Effector memory CD8-positive, alpha-beta T cell (primary cell): ENCODE measurements at places on chromosomes 4 and X.

GRCh38 chr4:81136161-81136905 is 78.7 kb downstream of the PRKG2 start:
- no peak for DNase-seq

DNA sequence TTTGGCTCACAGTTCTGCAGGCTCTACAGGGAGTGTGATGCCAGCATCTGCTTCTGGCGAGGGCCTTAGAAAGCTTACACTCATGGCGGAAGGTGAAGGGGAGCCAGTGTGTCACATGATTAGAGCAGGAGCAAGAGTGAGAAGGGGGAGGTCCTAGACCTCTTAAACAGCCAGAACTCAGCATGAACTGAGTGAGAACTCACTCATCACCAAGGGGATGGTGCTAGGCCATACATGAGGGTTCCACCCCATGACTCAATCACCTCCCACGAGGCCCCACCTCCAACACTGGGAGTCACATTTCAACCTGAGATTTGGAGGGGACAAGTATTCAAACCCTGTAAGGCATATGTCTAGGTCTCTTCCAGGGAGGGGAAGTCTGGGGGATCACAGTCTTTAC is 33.4 kb downstream of the SPRY1 start:
- DNase-seq: no peak

GRCh38 chr4:18923496-18924161 is 902.1 kb upstream of the LCORL start:
- no peak for DNase-seq

DNA sequence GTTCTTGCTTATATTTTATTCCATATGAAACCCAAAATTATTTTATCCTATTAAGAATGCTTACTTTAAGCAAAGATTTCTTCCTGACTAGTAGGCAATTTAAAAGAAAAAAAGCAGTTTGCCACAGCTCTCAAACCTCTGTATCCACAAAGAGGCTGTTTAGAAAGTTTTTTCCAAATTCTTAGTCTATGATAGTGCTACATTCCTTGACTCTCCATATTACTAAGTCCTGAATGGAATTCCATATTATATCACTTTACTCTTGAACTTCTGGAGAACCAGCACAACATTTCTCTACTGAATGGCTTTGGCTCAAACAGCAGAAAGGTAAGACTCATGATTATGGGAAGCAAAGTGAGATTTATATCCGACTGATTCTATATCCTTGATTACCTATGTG is 8.3 kb downstream of the SLC10A6 start:
- DNase-seq: no peak

DNA sequence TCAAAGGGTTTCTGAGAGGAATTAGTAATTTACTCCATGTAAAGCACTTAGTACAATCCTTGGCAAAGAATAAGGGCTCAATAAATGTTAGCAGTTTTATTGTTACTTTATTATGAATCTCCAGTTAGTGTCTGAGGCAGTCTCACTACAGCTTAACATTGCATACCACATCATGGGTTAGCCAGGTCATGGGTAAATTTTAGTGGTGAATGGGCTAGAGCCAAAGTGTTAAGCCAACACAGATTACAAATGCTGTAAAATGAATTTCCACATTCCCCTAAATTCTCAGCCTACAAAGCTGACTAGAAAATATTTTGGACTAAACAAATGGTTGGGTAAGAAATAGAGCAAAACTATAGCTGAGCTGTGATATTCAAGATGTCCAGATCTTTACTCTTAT is 72.4 kb downstream of the NRK start:
- no peak for DNase-seq

- DNase-seq: no peak
Observed at GRCh38 chrX:68432648-68433047, 647 bp downstream of the OPHN1 start.

- no peak for DNase-seq
Observed at GRCh38 chrX:49129427-49129826, 5.9 kb upstream of the GPKOW start.

- DNase-seq: no peak
Observed at GRCh38 chrX:128106630-128107029, 54.4 kb upstream of the ACTRT1 start.

- no peak for DNase-seq
Observed at GRCh38 chr4:183397741-183398297, 46.6 kb upstream of the CDKN2AIP start.

DNA sequence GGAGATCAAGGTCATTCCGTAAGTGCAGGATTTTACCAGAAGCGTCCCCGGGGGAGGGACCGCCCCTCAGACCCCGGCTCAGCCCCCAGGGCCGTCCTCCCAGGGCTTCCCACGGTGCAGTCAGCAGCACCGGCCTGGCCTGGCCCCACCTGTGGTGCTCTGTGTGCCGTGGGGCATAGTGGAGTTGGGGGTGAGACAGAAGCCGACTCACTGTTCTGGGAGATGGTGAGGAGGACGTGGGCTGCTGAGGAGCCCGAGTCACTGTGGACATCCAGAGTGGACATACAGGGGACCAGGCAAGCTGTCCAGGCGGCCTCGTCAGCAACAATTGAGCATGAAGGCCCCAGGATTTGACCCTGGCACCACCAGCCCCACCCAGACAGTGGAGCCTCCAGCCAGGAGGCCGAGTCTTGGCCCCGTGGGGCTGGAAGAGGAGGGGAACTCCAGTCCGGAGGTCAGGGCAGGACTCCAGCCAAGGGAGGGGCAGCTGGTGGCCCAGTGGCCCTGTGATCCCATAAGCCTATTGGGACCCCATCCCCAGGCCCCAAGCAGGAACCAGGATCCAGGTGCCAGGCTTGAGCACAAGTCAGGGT is 19.1 kb downstream of the ATP5ME start:
- no peak for DNase-seq

GRCh38 chr4:149645790-149646189 is 169.9 kb downstream of the IQCM start:
- no peak for DNase-seq

- no peak for DNase-seq
Observed at GRCh38 chr4:57291911-57292310, 181.7 kb upstream of the IGFBP7 start.

DNA sequence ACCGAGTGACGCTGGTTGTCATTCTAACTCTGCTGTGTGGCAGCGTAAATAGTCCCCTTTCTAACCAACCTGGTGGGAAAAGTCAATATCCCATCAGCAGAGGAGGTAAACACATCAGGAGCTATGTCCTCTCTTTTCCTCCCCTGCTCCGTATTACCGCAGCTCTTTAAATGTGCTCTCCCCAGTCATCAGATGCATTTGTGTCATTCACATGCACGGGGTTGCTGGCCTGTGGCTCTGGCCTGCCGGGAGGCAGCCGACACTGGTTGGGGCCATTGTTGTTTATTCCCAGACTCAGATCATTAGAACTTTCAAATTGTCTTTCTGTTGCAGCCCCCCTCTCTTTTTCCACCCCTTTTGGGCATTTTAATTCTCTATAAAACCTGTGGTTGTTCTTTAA is 21.9 kb downstream of the ARX start:
- DNase-seq: no peak

DNA sequence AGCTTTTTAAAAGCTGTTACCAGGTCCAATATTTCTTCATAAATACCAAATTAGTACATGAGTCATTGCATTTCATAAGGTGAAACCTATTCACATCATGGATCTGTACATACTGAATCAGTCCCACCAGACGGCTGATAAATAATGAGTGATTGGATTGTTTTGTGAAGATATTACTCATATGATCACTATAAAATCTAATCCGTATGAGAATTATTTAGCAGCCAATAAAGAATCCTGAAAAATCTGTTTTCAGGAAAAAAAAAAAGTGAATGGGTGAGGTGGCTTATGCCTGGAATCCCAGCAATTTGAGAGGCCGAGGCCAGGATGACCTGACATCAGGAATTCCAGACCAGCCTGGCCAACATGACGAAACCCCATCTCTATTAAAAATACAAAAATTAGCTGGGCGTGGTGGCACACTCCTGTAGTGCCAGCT is 438.1 kb downstream of the INPP4B start:
- DNase-seq: no peak

DNA sequence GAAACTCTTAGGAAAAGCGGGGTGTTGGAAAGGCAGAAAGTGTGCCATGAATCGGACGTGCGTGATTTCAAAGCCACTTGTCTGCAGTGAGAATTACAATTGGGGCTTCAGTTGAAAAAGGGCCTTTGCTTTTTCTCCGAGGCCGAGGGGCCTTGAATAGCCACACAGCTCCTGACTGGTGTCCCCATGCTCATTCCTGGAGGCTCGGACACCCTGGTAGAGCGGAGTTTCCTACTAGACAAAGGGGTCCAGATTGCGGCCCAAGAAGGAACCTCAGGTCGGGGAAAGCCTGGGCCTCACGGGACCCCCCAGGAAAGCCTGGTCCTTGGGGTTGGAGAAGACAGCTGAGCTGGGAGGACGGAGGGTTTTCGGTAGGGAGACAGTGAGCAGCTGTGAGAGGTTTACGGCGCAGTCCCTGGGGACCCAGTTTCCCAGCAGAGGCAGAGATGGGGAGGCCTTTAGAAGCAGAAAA is 3.0 kb upstream of the SHOX start:
- no peak for DNase-seq

DNA sequence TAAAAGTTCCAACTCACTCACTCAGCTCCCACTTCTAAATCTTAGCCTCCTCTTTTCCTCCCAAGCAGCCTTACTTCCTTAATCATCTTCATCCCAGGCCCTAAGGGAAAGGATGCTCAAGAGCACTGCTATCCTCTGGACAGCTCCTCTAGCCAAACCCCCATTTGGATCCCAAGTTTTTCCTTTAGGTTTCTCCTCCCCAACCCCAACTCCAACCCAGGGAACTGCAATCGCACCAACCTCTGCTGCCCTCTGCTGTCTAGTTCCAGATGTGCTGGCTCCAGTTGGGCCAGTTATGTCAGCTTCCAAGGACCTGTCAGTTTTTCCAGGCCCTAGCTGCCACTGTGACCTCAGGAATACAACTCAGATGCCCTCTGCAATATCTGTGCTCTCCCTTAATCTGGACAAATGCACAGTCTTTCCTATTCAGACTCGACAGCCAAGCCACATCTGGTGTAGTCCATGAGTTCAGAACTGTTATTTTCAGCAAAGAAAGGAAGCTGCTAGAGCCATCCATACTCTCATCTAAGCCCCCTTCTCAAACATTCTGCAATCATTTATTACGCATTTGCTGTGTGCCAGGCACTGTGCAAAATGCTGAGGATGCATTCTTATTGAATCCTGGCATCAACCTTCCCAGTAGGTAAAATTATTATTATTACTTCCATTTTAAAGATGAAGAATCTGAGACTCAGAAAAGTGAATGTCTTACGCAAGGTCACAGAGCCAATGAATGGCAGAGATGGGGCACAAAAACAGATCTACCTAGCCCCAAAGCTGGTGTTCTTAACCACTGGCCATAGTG is 12.3 kb upstream of the XPNPEP2 start:
- DNase-seq: peak; percentile 17

GRCh38 chrX:980587-981235 is 231.7 kb downstream of the CRLF2 start:
- DNase-seq: no peak

GRCh38 chr4:8072235-8072968 is 86.2 kb downstream of the ABLIM2 start:
- no peak for DNase-seq

- DNase-seq: no peak
Observed at GRCh38 chrX:129996120-129996519, 13.7 kb downstream of the BCORL1 start.

DNA sequence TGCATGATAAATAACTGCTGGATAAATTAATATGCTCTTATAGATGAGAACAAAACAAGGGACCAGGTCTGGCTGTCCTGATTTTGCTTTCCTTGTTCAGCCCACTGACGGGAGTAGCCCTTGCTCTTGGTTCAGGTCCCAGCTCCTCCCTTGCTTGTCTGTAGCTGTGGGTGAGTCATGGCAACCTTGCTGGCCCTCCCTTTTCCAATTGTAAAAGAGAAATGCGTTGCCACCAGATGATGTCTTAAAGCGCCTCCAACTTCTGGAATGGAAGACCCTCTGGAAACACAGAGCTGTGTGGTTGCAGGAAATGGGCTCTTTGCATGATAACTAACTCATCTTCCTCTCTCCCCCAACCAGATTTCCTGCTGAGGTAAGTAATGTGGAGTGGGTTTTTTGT is 171.4 kb downstream of the AASDH start:
- DNase-seq: no peak

DNA sequence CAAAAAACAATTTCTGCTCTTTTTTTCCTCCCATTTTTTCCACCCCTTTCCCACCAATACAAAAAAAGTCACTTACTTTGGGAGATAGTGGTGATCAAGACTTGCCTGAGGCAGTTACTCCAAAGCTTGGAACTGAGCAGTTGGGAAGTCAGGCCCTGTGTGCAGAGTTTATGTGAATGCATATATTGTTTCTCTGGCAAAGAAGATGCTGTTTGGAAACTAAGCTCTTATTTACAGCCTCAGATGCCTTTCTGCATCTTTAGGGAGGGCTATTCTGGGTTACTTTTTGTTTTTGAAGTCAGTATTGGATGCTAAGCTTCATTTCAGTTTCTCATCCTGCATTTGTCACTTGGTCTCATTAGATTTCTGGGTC is 136.3 kb downstream of the ZNF330 start:
- no peak for DNase-seq

DNA sequence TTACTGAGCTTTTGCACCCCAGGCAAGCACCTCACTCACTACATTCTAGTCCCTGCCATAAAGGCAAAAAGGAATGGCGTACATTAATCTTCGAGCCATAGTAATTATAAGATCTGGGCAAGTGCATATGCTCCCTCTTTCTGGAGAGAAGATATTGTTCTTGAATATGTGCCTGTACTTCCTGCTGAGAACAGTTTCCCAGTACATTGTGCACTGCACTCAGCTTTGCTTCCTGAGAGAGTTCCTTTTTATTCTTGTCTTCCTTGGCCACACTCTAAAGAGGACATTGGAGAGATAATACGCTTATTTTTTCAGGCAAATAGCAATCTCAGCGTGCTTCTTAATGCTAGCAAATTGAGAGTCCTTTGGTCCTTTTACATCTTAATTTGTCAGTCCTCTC is 909.0 kb upstream of the PCDH10 start:
- no peak for DNase-seq

GRCh38 chrX:24158881-24159280 is 9.4 kb downstream of the ZFX start:
- DNase-seq: no peak

- DNase-seq: peak; percentile 14
Observed at GRCh38 chrX:120380699-120381098, 18.8 kb downstream of the ATP1B4 start.

DNA sequence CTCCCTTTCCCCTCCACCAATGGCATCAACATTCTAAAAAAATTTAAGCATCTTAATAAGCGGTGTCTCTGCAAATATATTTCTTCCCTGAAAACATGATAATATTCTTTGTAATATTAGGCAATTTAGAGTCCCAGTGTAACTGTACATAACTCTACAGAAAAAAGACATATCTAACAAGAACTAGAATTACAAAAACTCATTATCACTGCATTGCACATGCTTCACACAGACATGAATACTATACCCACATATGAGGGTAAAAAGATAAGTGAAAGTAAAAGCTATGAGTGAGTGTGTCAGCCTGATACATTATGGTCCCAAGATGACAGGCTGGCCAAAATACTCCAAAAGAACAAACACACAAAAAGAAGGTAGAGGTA is 2.4 kb upstream of the FGB start:
- no peak for DNase-seq

- DNase-seq: no peak
Observed at GRCh38 chrX:33379839-33380238, 168.5 kb upstream of the DMD start.

GRCh38 chr4:72945719-72946336 is 123.7 kb downstream of the COX18 start:
- no peak for DNase-seq
